Bronchial epithelial cell (primary cell): ENCODE measurements at places on chromosomes 11 and 22. TPM values are rescaled to one million over a fixed set of nuclear protein-coding genes. Genes with fewer than 3 reads are reported as not detected.

OR6A2 gene
- under 0.01 and 0.26 TPM in 2 replicates for total RNA-seq

ARHGAP20 gene
- under 0.01 TPM in 2 replicates for total RNA-seq

HEPN1 gene
- not detected in 2 replicates for total RNA-seq

SAA4 gene
- not detected in 2 replicates for total RNA-seq

ENDOD1 gene
- 41.1 and 44.8 TPM in 2 replicates for total RNA-seq

C22orf31 gene
- not detected in 2 replicates for total RNA-seq

OR51B5 gene
- total RNA-seq: not detected in 2 replicates

CDC42EP2 gene
- 1.9 and 2.4 TPM in 2 replicates for total RNA-seq

OR5A1 gene
- not detected in 2 replicates for total RNA-seq

GTSE1 gene
- total RNA-seq: 0.13 and 0.26 TPM in 2 replicates

MAPK8IP2 gene
- total RNA-seq: 0.53 and 0.77 TPM in 2 replicates

NCR3LG1 gene
- 1.3 and 2.6 TPM in 2 replicates for total RNA-seq

GRCh38 chr22:23034621-23035556 is 35.4 kb upstream of the GNAZ start:
- no peak for DNase-seq

GRCh38 chr22:46286941-46287872 is 9.5 kb upstream of the GTSE1 start:
- DNase-seq: no peak

DNA sequence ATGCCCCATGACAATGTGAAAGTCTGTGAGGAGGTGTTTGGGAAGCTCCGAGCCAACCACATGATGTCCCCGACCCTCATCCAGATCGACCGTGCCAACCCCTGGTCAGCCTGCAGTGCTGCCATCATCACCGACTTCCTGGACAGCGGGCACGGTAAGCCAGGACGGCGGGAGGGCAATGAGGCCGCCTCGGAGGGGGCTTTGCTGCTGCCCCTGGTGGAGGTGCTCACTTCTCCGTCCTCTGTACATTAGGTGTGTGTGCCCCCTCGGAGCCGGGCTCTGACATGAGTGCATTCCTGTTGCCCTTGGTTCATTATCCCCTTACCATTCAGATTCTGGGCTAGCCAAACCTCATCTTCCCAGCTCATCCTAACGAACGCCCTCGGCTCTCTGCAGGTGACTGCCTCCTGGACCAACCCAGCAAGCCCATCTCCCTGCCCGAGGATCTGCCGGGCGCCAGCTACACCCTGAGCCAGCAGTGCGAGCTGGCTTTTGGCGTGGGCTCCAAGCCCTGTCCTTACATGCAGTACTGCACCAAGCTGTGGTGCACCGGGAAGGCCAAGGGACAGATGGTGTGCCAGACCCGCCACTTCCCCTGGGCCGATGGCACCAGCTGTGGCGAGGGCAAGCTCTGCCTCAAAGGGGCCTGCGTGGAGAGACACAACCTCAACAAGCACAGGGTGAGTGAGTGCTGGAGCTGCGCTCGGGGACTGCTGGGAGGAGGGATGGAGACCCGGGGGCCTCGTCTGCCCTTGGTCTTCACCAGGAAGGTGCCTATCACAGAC is 13.8 kb downstream of the ADAMTS15 start:
- no peak for DNase-seq

- peak; percentile 49 for DNase-seq
Measured at GRCh38 chr11:2940147-2940920, 11.1 kb upstream of the PHLDA2 start.

DNA sequence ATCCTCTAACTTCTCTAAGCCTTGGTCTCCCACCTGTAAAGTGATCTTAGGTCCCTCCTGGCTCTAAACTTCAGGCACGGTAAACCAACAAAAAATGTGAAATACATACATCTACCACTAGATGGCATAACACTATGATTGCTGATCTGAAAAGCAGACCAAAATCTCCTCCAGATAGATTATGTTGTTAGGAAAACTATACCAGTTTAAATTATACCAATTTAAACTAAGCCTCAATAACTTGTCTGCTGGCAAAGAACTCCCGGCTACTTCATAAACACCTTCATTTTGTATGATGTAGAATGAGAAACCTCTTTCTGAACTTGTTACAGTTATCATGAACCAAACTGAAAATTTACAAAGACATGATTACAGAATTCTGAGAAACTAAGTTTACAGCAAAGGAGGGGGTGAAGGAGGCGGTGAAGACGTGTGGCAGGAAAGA is 85.9 kb downstream of the SBF2 start:
- DNase-seq: peak; percentile 64

DNA sequence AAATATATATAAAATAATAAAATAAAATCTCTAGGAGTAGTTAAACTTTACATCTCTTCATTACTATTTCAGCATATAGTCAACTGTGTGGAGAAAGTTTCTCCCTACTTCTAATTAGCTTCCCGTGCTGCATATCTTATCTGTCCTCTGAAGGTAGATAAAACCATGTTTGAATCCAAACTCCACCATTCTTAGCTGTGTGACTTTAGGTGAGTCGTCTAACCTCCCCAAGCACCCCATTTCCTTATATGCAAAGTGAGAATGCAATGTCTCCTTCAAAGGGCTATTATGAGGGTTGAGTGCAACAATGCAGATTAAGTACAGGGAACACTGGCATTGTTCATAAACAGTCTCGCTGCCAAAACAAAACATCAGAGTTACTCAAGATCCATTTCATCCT is 80.8 kb upstream of the DRD2 start:
- DNase-seq: no peak

- peak; percentile 96 for DNase-seq
Measured at GRCh38 chr11:130124096-130124495, 35.5 kb upstream of the ST14 start.

DNA sequence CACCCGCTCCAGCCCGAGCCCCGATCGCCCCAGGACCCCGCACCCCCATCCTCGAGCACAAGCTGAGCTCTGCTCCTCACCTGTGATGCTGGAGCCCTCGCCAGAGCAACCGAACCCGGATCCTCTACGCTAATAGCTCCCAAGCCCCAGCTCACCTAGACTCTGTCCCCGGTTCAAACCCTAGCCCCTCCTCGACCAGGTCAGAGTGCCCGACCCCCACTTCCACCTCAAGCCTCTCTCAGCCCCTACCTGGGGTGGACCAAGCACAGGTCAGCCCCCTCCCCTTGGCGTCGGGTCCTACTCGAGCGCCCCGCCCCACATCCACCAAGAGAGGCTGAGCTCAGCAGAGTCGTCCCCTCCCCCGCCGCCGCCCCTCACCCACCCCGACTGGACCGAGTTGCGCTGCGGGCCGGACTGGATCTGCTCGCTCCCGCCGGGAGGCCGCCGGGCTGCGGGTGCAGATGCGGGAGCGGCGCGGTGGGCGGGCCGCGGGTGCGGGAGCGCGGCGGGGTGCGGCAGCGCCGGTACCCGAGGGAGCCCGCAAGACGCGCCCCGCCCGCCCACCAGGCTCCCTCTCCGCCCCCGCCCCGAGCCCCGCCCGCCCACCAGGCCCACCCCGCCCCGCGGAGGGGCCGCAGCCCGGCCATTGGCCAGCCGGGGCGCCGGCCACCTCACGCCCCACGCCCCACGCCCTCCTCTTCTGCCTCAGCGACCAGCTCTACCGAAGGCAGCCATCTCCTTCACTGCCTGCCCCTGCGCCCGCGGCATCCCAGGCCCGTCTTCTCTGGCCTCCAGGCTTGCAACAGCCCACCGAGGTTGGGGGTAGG is 577 bp upstream of the DKK3 start:
- no peak for DNase-seq

DNA sequence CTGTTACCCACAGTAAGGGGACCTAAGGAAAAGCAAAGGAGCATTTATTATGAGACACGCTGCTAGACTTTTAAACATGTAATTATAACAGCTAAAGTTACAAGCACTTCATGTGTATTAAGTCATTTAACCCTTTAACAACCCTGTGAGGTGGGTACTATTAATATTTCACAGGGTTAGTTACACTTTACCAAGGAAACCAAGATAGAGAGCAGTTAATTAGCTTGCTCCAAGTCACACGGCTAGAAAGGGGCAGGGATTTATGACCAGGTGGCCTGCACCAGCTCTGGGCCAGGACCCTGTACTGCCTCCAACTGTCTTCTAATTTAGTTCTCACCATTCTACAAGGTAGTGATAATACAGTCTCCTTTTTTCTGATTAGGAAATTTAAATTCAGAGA is 74.9 kb downstream of the RPL27A start:
- DNase-seq: no peak

GRCh38 chr11:47715082-47715669 is at the start of gene AGBL2:
Gene AGBL2 (minus strand): TSS chr11:47715369. CDS start chr11:47714650, 719 bp downstream.
- DNase-seq: peak; percentile 39

- no peak for DNase-seq
Measured at GRCh38 chr11:45852712-45853101, 5.4 kb downstream of the CRY2 start.

DNA sequence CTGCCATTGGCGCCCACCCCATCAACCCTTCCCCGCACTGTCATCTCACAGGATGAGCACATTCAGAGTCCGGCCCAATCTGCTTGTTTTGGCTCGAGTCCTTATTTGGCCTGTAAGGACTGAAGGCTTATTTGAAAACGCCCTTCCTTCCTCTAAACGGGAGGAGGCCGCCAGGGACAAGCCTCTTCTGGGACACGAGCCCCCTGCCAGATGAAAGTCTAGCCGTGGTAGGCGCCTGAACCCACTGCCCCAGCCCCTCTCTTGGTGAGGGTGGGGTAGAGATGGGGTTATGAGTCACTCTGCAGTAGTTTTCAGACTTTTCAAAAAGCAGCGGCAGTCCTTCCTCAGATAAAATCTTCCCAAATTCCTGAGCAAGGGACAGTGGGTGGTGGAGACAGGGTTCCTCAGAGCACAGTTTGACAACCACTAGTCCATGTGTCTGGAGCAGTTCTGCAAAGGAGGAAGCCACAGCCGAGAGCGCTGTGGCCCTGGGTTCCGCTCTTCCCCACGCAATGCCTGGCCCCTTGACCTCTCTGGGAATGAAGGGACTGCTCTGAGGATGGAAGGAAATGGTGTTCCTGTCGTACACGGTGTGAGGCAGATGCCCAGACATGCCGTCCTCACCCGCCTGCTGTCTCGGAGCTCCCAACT is 57.0 kb downstream of the MYH9 start:
- DNase-seq: no peak

DNA sequence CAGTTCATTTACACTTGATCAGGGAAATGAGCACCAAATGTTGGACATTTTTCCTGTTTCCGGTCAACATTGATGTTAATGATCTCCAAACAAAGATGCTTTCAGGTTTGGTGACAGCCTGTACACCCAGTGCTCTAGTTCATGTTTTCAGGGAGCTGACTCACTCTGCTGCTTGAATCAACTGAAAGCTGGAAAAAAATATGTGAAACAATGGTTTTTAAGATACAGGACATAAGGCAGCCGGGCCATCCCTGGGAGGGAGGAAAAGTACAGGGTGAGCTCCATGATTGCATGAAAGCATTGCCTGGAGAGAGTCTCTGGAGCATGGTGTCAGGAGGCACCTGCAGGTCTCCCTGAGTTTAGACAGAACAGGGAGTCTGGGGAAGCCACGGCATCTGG is 259.6 kb downstream of the TBC1D22A start:
- no peak for DNase-seq

- no peak for DNase-seq
Measured at GRCh38 chr11:6498121-6498520, 1.0 kb downstream of the DNHD1 start.

DNA sequence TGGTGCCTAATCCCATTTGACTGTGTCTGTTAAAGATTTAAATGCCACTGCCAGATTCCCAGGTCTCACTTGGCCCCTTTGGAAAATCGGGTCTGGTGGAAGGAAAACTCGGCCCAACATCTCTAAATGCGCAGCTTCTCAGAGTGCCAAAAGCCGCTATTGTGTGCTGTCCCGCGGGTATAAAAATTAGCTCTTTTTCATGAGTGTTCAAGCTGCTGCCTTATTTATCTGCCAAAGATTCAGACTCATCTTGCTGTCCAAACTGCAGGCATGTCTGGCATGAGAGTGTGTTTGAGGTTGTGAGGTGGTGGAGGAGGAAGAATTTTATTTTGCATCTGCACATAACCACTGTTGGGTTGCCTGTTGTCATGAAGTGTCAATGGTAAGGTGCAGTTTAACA is 91.4 kb downstream of the NELL1 start:
- no peak for DNase-seq

DNA sequence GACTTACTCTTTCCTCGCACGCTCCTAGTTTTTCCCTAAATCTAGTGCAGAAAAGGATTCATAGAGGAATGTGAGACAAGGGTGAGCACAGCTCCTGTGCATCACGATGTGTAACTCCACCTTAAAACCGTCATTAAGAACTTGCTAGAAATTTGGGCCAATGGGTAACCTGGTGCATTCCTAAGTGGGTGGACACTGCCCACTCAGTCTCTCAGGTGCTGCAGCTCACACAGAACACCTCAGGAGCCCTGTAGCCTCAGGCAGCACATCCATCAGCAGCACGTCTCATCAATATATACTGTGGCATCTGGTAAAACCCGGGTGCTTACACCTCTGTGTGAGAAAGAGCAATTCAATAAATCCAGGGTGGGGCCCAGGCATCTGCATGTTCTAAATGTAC is 12.4 kb downstream of the POU2AF3 start:
- no peak for DNase-seq

GRCh38 chr11:29490938-29491337 is 525.9 kb downstream of the KCNA4 start:
- no peak for DNase-seq

- no peak for DNase-seq
Measured at GRCh38 chr11:35293035-35293434, 126.3 kb downstream of the SLC1A2 start.

GRCh38 chr11:111355956-111356659 is 23.0 kb downstream of the POU2AF1 start:
- no peak for DNase-seq

DNA sequence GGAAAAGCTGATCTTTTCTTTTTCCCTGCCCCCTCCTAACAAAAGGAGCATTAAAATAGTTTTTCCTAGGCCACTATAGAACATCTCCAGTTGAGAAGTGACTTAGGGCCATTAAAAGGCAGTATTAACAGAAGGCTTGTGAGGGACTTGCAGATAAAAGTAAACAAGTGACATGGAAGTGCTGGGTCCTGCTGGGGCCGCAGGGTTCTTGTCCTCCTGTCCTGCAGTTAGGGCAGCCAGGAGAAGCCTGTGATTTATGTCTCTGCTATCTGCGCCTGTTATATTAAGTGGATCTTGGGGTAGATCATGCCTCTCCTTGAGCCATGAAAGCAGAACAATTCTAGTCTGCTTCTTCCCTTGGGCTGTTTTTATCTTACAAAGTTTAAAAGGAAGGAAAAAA is 271.4 kb upstream of the C11orf87 start:
- DNase-seq: no peak

DNA sequence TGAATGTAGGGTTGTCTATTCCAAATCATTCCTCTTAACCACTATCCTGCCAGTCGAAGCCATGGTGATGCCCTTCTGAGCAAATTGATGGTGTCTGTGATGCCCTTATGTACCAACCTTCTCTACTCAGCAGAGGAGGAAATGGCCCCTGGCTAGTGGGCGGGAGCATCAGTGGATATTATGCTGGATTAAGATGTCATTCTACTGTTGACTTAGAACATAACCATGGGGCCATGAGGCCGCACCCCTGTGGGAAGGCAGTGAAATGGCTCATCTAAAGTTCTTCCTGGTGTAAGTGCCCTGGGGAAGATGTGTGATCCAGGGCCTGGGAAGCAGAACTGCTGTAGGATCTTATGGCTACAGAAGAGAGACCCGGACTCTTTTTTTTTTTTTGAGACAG is 20.7 kb upstream of the P2RY2 start:
- DNase-seq: peak; percentile 66
